NCI-H1436 treated with DMSO at 0.1 percent for 48 hours (cell line): ENCODE measurements at places on chromosomes 2 and 18.
A peak's percentile ranks its signal among the peaks of the same experiment; 100 is the strongest.

- DNase-seq = no peak
These were observed 14.7 kb downstream of the KLF7 start for GRCh38 chr2:207151048-207151447.

GRCh38 chr18:56165601-56166355 is 472.6 kb downstream of the TXNL1 start:
- DNase-seq = no peak

DNA sequence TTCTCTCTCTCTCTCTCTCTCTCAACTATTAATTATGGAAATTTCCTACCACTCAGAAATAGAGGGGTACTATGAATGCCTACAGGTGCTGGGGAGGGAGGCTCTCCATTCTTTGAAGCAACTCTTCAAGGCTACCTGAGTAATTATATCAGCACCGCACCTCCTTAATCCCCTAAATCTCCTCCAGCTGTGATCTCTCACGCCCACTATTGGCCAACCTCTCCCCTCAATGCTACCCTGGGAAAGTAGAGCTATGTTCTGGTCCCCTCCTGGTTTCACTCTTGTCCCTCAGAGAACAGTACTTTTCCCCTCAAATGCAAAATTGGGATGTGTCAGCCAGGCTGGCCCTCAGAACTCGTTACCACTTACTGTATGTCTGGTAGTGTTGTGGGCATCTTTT is 1.6 kb downstream of the MOCOS start:
- DNase-seq = no peak

- DNase-seq = no peak
These were observed 16.5 kb upstream of the CNDP2 start for GRCh38 chr18:74479486-74480148.

- peak; percentile 61 for DNase-seq
These were observed 13.1 kb downstream of the HS6ST1 start for GRCh38 chr2:128305555-128306080.

DNA sequence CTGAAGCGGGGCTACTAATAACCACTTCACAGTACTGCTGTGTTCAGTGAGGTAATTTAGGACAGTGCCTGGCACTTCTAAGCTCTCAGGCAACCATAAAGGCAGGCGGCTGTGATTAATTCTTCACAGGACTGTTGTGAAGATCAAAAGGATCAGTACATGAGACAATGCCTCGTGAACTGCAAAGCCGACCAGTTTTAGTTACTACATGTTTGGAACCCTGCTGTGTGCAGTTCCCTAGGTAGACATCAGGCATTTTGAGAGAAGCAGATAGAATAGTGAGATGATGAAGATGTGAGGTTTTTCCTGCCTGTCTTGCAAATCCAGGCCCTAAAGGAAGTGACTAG is 19.1 kb downstream of the EFHD1 start:
- no peak for DNase-seq

- no peak for DNase-seq
These were observed 6.5 kb downstream of the TMEM17 start for GRCh38 chr2:62499430-62500060.
